NCI-H1436 (cell line): ENCODE measurements at places on chromosomes 2 and 18.

DNA sequence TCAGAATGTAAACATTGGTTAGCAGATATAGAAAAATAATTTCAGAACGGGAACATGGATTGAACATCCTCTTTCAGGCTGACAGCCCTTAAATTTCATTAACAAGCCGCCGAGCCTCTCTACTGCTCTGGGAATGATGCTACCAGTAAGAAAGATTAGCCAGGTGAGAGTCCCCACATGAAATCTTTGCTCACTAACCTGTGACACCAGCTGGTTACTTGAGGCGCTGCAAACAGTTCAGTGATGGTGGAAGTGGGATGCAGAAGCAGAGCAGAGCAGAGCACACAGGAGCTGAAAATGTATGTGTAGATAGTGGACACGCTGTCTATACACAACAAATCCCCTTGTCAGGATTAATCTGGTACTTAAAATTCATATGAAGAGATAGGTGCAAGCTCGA lies 721.1 kb downstream of the DPP10 start:
- peak; percentile 6 for DNase-seq

DNA sequence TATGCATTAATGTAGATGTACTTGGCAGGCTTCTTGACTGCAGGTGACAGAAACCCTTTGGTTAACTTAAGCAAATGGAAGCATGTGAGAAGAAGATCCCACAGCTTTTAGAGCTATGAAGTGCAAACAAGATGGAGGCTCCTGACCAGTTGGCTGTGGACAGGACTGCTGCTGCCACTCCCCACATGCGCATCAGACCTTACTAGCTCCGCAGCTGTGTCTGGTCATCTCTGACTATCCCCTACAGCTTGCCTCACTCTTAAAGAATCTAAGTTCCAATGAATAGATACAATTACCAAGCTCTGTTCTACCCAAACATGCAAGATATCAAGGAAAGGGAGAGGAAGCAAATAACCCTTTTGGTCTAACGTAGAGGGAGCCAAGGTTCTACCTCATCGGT lies 587.6 kb downstream of the DSC3 start:
- DNase-seq = no peak

GRCh38 chr2:17818235-17818815 lies 2.1 kb downstream of the MSGN1 start:
- DNase-seq = no peak

GRCh38 chr2:10460366-10460796 lies 12.3 kb upstream of the ODC1 start:
- no peak for DNase-seq

- no peak for DNase-seq
Observed at GRCh38 chr2:130337735-130338325, 4.9 kb upstream of the IMP4 start.

DNA sequence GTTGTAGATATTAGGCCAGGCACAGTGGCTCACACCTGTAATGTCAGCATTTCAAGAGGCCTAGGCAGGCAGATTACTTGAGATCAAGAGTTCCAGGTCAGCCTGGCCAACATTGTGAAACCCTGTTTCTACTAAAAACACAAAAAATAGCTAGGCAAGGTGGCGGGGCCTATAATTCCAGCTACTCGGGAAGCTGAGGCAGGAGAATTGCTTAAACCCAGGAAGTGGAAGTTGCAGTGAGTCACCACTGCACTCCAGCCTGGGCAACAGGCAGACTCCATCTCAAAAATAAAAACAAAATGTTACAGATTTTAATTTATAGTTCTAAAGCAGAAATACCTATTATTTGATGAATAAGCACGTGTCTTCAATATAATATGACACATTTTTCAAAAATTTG lies 65.6 kb upstream of the UBXN4 start:
- DNase-seq = no peak

- no peak for DNase-seq
Observed at GRCh38 chr2:85073033-85073432, 60.2 kb upstream of the TCF7L1 start.

DNA sequence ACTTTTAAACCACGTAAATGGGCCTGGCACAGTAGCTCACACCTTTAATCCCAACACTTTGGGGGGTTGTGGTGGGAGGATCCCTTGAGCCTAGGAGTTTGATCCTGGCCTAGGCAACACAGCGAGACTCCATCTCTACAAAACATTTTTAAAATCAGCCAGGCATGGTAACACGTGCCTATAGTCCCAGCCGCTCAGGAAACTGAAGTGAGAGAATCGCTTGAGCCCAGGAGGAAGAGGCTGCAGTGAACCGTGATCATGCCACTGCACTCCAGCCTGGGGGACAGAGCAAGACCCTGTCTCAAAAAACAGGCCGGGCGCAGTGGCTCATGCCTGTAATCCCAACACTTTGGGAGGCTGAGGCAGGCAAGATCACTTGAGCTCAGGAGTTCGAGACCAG lies 12.2 kb downstream of the ROCK1 start:
- no peak for DNase-seq

GRCh38 chr2:233079473-233079877 lies 19.3 kb downstream of the INPP5D start:
- DNase-seq = no peak

DNA sequence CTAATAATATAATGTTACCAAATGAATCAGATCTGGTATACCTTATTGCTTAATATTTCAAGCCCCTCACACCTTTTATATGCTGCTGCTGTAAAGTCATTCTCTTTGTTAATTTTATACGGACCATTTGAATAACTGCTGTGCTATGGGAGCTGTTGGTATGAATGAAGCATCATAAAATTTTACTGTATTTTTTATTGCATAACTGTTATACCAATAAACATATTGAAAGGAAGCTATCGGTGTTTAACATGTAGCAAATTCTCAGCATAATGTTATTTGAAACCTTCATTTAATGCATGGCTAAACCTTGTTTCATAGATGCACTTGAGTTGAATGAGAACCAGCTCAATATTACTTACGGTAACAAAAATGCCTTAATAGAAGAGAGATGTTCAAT lies 1040.3 kb downstream of the SOCS6 start:
- no peak for DNase-seq

DNA sequence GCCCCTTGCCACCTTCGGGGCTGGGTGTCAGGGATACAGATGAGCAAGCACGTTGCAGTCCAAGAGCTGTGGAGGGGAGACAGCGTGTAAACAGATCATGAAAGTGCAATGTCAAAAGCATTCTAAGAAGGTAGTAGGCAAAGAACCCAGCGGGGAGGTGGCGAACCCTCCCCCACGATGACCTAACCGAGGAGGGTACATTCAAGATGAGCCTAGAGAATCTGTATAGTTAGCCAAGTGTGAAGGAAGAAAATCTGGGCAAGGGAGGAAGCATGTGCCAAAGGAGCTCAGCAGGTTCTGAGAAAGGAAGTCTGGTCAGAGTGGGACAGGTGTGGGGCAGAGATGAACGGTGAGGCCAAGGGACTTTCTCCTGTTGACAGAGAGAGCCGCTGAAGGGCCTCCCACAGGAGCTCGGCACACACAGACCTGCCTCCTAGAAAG lies 106.9 kb downstream of the SP3 start:
- DNase-seq = no peak

DNA sequence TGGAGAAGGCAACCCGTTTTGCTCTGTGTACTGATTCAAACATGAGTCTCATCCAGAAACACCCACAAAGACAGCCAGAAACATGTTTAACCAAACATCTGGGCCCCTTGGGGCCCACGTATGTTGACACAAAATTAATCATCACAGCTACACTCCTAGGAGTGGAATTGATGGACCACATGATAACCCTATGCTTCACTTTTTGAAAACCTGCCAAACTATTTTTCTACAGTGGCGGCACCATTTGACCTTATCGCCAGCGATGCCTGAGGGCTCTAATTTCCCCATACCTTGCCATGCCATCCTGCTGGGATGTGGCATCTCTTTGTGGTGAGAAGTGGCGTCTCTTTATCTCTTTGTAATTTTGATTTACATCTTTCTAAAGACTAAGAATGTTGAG lies 38.5 kb downstream of the PSMG2 start:
- DNase-seq = peak; percentile 8

DNA sequence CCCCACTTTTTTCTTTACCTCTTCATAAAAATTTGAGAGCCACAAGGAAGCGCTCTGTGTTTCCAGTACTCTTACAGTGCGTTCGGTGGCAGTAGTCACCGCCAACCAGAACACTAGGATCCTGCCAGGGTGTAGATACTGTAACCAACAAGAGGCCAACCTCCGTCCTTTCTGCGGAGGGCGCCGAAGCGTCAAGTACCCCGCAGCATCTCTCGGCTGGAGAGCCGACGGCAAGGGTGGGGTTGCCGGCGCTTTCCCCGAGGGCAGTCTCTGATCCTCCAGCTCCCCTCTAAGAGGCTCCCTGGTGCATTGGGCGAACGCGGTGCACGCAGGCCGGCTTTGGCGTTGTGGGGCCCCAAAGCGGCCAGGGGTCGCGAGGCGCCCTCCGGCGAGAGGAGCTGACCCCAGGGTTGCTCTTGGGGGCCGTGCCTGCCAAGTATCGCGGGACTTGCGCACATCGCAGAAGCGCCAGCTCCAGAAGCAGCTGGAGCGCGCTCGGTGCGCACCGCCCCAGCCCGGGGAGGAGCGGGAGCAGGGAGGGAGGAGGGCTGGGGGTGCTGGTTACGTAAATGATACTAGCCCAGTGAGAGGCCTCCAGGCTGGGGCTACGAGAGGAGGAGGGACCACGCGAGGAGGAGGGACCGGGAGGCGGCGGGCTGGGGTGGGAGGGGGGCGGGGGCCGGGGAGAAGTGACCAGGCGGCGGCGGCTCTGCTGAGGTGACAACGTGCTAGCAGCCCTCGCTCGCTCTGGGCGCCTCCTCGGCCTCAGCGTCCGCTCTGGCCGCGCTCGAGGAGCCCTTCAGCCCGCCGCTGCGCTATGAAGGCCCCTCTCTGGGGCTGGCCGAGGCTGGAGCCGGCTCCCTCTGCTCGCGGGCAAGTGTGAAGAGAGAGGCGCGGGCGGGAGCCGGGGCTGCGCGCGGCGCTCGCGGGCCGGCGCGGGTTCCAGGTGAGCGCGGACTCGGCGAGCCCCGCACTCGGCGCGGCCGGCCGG lies at the start of gene GALNT13:
GALNT13 (plus strand) TSS at position 692 of the 991 bp plus-strand sequence.
- peak; percentile 93 for DNase-seq

DNA sequence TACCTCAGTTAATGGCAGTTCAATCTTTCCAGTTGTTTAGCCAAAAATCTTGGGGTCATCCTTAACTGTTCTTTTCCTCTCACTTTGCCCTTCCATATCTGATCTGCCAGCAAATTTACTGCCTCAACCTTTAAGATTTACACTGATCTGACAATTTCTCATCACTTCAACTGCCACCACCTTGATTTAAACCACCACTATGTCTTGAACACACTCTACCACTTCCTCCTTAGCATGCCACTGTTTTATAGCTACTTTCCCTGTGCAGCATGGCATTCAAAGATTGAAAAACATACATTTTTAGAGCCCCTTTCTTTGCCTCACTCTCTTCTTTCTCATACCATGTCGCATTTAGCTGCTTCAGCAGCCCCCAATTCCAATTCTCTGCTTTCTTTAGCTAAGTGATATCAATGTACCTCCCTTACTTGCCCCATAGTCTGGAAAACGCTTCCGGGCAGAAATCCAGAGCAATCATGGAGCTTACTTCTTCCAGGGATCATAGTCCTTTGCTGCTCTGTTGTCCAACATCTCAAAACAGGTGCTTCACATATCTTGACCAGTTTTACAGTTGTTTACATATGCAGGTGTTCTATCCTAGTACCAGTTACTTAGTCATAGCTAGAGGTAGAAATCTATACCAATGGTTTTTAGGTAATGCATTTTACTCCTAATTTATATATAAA lies 10.9 kb downstream of the PGAP1 start:
- DNase-seq = no peak

DNA sequence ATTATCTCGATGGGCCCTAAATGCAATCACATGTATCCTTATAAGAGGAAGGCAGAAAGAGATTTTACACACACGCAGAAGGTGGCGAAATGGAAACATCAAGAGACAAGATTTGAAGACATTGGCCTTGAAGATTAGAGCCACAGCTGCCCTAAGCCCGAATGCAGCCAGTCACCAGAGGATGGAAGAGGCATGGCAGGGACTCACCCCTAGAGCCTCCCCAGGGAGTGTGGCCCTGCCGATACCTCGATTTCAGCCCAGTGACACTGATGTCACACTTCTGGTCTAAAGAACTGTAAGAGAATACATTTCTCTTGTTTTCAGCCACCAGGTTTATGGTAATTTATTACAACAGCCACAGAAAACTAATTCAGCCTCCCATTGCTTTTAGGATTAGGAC lies 17.4 kb downstream of the TTC39C start:
- no peak for DNase-seq

- no peak for DNase-seq
Observed at GRCh38 chr2:128685841-128686496, 367.3 kb upstream of the HS6ST1 start.

DNA sequence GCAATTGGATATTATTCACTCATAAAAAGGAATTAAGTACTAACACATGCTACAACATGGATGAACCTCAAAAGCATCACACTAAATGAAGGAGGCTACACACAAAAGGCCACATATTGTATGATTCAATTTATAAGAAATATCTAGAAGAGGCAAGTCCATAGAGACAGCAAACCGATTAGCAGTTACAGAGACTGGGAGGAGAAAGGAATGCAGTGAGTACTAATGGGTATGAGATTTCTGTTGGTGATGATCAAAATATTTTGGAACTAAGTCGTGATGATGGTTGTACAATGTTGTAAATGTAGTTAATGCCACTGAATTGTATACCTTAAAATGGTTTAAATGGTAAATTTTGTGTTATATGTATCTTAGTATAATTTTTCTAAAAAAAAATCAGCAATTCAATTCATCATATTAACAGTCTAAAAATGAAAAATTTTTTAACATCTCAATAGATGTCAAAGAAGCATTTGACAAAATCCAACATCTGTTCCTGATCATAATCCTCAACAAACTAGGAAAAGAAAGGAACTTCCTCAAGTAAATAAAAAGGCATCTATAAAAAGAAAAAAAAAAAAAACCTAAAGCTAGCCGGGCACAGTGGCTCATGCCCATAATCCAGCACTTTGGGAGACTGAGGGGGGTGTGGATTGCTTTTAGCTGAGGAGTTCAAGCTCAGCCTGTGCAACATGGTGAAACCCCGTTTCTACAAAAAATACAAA lies 98.1 kb downstream of the TGIF1 start:
- no peak for DNase-seq

GRCh38 chr2:44768438-44769236 lies 172.9 kb upstream of the SIX3 start:
- no peak for DNase-seq

DNA sequence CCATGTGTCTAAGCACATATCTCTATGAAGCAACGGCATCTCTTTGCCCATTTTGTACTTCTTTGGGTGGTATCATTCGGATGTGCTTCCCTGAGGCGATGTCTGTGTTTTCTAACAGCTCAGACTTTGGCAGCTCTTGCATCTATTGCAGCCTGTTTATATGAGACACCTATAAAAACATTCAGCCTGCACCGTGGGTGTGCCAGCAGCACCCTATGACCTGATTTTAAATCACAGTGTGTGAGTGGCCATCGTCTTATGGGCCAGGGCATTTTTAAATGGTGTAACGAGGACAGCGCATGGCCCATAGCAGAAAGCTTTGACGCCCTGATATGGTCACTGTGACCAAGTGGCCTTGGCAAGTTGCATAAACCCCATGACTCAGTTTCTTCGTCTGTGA lies 12.9 kb downstream of the NPAS2 start:
- no peak for DNase-seq
